ENCODE measurements at places on chromosomes 4 and X.

GRCh38 chr4:31964685-31965084, 1244.5 kb downstream of the PCDH7 start:
- no peak for DNase-seq

DNA sequence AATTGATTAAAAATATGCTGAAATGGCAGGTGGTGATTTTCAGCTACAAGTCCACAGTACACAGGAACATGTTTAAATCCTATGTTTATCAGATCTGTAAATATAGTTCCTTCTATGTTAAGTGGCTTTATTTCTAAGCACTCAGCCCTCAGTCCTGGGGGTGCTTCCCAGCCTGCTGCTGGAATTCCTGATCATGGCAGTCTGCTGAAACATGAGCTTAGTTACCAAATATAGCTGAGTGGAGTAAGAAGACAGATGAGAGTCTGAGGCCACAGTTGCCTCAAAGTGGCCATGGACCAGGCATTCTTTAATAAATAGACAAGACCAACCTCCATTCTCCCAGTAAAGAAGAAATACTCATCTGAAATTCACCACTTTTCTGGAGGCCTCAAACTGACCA, 17.1 kb upstream of the DDX60 start:
- no peak for DNase-seq

DNA sequence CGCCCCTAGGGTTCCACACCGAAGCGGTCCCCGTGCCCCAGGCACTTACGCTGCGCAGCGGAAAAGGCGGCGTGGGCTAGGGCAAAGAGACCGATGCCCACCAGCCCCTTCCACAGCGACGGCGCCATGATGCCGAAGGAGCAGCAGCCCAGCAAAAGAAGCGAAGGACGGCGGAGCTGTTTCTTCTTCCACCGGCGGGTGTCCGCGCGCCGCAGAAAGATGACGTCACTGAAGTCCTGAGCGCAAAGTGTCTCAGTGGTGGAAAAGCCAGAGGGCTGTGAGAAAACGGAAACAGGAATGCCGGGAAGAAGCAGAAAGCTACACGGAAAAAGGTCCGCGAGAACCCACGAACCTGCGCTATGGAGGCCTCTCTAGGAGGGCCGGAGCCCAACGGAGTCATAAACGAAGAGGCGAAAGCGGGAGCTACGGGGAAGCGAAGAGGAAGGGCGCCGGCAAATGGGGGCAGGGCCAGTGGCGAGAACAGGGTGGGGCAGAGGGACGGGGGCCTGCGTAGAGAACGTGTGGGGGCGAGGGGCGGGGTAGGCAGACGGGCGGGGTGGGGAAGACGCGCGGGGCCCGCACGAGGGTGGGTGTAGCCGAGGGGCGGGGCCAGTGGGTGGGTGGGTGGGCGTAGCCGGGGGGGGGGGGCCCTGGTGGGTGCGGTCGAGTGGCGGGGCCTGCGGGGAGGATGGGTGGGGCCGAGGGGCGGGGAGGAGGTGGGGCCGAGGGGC, at the start of gene MMGT1:
MMGT1 (minus strand) TSS at position 441 of the 731 bp plus-strand sequence; CDS start at position 128, 313 bp downstream.
- peak; percentile 88 for DNase-seq

- DNase-seq = no peak
These were observed 123.8 kb downstream of the LUZP4 start for GRCh38 chrX:115413246-115413878.

DNA sequence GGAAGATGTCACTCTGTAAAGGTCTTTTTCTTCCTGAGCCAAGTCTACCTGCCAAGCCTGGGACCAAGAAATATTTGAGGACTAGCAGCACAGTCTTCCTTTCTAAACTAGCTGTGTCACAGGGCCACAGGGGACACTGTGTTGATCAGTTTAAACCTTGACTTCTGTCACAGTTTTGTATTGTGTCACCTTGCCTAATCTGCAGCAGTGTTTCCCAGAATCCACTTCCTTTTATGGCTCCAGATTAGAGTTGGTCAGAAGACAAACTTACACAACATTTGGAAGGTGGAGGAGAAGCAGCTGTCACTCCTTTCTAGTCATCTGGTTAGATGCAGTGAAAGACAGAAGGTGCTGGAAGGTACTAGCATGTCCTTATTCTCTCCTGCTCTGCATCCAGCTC, 143.1 kb upstream of the BCOR start:
- no peak for DNase-seq

DNA sequence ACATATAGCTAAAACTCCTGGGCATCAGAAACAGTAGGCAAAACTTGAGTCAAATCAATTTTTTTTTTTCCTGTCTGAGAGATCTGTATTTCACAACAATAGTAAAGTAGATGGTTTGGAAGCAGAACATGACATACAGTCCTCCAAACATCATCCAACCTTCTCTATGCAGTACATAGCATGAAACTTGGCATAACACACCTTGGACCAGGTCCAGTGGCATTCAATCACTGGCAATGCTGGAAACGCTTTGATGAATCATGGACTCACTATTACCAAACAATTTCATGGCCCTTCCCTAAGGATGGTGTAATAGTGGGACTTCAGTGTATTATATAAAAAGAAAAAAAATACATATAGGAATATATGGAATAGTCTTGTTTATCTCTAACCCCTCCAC, 154.6 kb downstream of the FMR1NB start:
- no peak for DNase-seq

DNA sequence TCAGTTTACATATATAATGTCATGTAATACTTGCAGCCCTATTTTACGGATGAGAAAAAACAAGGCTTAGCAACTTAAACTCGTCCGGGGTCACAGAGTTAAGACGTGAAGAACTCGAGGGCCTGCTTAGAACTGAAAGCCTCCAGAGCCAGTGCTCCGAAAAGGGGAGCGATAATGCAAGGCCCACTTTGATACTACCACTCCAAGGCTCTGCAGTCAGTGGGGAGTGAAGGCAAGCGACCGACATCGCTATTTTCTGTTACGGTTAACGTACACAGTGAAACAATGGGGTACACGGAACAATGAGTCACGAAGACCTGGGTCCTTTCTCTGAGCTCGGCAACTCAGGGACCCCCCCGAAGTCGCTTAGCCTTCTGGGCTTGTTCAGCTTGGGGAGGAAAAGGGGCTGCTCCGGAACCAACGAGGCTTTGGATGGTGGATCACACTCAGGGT, 965 bp downstream of the PPA2 start:
- no peak for DNase-seq

- no peak for DNase-seq
These were observed 96.0 kb upstream of the RAB40AL start for GRCh38 chrX:102840871-102841705.

DNA sequence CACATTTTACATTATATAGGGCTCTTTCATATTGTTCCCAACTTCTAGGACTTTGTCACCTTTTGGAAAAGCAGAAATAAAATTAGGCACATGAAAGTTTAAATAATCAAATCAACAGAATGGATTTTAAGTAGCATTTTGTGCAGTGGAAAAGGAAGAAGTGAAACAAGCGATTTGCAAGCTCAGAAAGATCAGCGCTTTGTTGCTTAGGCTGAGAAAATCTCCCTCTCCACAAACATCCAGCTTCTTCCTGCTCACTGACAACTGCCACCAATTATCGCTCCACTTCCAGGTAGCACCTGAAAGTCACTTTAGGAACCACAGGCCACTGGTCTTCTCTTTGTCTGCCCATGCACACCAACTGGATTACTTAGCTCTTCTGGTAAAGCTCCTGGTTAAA, 2.0 kb upstream of the PDK3 start:
- no peak for DNase-seq

GRCh38 chr4:175281894-175282293, 363.7 kb downstream of the ADAM29 start:
- DNase-seq = no peak

GRCh38 chrX:56763556-56764152, 34.6 kb downstream of the NBDY start:
- peak; percentile 84 for DNase-seq

- no peak for DNase-seq
These were observed 17.7 kb upstream of the GPC3 start for GRCh38 chrX:134002921-134003615.

- DNase-seq = no peak
These were observed 660 bp downstream of the GEMIN8 start for GRCh38 chrX:14029039-14029424.

GRCh38 chr4:137661693-137662092, 129.4 kb upstream of the PCDH18 start:
- no peak for DNase-seq

DNA sequence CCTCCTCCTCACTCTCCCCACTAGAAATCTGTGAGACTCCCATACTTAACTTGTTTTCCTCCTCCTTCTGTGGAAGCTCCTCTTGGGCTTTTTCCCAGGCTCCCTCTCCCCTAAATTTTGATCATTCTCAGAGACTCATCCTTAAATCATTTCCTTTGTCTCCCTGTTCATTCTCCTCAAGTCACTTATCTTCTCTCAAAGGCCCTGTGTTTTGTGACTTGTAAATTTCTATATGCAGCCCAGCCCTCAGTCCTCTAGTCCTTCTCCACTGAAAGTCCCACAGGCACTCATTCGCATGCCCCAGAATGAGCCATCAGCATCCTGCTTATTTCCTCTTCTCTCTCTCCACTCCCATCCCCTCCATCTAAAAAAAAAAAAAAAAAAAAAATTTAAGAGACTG, 171.8 kb downstream of the SOWAHB start:
- no peak for DNase-seq

GRCh38 chr4:148998719-148999118, 556.5 kb upstream of the NR3C2 start:
- no peak for DNase-seq

- DNase-seq = no peak
These were observed 39.0 kb downstream of the STX18 start for GRCh38 chr4:4502694-4503311.

- no peak for DNase-seq
These were observed 111.6 kb upstream of the WDR17 start for GRCh38 chr4:175953960-175954521.

GRCh38 chrX:101219864-101220346, 319 bp downstream of the DRP2 start:
- no peak for DNase-seq

GRCh38 chr4:45036677-45037076, 310.3 kb upstream of the GNPDA2 start:
- no peak for DNase-seq

- peak; percentile 1 for DNase-seq
These were observed 62.5 kb upstream of the GPR174 start for GRCh38 chrX:79081895-79082512.

DNA sequence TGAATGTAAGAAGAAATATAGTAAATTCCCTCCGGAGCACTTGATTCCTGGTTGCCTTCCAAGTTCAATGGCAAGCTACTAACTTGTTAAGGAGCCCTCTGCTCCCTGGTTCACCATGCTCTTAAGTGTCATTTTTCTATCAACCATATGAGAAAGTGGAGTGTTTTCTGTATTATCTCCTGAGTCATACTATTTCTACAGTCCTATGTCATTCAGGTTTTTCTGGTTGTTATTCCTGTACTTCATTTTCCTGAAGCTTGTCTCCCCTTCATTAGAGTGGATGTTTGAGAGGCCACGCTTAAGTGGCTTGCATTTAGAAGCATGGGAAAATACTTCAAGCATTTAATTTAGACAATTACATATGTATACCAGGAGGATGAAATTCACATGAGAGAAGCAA, 14.7 kb upstream of the EPGN start:
- no peak for DNase-seq

GRCh38 chr4:164357957-164358356, 396.0 kb upstream of the SMIM31 start:
- no peak for DNase-seq

- no peak for DNase-seq
These were observed 759.6 kb downstream of the RAB28 start for GRCh38 chr4:12724510-12724909.

DNA sequence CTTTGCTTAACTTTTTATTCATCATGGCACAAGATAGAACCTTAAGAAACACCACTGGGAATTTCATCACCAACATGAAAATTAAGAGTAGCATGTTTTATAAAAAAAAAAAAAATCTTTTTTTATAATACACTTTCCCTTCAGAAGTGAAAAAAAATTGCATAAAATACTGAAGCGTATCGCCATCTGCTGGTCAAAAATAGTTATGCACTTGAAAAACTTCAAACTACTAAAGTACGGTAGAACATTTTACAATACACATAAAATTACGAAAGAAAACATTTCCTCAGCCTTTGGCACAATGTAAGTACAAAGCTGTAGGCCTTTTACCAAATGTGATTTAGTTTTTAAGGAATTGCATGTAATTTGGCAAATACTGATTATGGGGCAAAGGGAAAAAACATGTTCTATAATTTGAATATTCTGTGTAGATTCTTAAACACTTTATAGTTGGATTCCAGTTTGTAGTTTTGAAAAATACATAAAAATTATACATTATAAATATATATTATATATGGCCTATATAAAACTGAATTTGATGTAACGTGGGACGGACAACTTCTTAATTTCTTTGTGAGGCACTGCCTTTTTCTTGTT, 26.5 kb downstream of the HCCS start:
- no peak for DNase-seq

GRCh38 chr4:169493164-169493524, 119.2 kb downstream of the NEK1 start:
- no peak for DNase-seq

DNA sequence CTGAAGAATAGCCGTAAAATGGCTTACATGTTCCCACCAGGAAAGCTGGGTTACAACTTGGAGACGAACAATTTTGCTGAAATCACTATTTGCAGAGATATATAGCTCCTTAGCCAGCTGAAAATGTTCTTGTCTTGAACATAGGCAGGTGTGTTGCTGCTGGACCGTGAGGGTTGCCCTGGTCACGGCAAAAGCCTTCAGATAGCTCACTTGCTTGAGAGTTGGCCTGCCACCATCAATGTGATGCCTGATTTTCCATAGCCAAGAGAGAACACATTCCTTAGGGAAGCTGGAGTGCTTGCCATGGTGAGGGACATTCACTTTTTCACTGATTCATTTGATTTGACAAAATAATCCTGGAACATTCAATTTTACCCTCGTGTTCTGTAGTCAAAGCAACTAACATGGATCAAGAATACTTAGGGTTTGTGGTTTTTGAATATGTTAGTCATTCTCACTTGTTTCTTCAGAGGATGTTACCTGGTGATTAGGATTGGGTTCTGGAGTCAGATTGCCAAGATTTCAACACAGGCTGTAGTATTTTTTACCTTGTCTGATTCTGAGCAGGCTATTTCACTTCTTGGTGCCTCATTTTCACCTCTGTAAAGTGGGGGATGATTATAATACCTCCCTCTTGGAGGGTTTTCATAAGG, 536.9 kb downstream of the RAPGEF2 start:
- DNase-seq = no peak

- no peak for DNase-seq
These were observed 118.1 kb upstream of the TLR3 start for GRCh38 chr4:185950891-185951290.

GRCh38 chr4:111748157-111748556, 397.1 kb upstream of the FAM241A start:
- DNase-seq = no peak

Measured in CD8-positive, alpha-beta memory T cell (primary cell).